Activated CD8-positive, alpha-beta memory T cell treated with anti-CD3 and anti-CD28 coated beads for 1 hour (primary cell): ENCODE measurements at places on chromosomes 13 and 19.

DNA sequence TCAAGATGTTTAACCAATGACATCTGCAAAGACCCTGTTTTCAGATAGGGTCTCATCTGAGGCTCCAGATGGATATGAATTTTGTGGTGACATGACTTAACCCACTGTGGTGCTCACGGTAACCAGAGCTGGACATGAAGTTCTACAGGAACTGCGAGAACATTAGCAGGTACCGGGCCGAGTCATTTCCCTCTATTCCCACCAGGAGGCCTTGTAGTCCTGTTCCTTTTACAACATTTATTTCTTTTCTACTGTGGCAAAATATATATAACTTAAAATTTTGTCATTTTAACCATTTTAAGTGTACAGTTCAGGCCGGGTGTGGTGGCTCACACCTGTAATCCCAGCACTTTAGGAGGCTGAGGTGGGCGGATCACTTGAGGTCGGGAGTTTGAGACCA is 7.6 kb upstream of the TSPAN16 start:
- no peak for DNase-seq

DNA sequence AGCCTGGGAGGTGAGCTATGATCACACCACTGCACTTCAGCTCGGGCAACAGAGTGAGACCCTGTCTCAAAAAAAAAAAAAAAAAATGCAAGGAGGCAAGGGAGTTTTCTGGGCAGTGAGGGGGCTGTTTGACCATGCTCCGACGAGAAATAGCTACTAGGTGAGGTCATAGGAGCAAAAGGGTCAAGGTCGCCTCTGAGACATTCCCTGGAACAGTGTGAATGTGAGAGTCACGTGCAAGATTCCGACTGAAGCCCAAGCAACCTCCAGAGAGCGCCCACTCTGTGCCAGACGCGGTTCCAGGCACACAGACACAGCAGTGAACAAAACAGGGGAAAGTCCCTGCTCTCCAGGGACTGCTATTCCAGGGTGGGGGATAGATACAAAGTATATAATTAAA is 2.5 kb downstream of the ZNRF4 start:
- DNase-seq = no peak

DNA sequence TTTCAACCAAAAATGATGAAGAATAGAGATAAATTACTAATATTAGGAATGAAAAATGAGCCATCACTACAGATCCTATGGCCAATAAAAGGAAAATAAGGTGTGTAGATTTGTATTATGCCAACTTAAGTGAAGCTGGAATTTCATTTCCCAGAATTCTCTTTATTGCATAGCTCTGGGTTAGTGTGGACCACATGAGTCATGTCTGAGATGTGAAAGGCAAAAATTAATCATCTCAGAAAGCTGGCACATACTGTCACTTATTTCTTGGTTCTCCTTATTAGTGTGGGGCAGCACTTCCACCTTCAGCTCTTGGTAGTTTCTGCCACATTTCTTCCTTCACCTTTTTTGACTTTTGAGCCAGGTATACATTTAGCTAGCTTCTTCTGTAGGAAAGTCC is 82.6 kb downstream of the KATNAL1 start:
- DNase-seq = no peak

DNA sequence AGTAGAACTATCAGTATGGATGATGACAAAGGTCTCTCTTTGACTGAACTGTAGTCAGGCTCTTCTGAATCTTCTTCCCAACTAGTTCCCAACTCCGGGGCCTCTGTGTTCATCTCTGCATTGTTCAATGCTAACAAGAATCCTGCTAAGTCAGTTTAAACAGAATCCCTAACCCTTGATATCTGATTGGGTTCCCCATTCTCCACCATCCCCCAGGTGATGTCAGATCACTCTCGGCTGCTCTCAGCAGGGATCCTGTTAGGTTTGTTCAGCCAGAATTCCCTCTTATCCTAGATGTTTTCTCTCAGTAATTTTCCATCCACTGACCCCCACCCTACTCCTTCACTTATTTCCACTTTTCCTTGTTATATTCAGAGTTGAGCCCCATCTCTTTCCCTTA is 223.6 kb downstream of the RGCC start:
- no peak for DNase-seq

GRCh38 chr13:30479883-30480219 is 14.1 kb upstream of the HMGB1 start:
- no peak for DNase-seq

GRCh38 chr13:50357586-50358118 is 342.4 kb downstream of the KCNRG start:
- no peak for DNase-seq

DNA sequence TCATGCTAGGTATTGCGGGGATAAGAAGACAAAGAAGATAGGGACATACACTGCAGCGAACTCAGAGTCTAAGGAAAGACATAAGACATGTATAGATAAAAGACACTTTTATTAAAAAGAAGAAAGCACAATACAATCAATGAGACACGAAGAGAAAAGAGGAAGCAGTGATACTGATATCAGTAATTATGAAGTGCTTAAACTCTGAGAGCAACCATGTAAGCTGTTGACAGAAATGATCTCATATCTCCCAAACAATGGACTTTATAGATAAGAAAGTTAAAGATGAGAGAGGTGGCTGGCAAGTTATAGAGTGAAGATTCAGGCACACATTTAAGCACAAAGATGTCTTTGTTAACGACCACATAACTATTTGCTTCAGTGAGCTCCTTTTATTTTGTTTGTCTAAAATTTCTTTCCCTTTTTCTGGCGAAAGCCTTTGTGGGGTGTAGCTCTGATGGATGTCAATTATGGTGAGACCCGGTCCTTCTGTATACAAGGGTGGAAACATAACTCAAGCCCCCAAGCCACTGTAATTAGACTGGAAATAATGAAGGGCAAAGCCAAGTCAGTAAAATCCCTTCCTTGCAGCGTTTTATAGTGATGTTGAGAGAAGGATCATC is 818.0 kb upstream of the SLC10A2 start:
- DNase-seq = no peak

- DNase-seq = no peak
These were observed 195.0 kb upstream of the SLITRK1 start for GRCh38 chr13:84077271-84077670.

- no peak for DNase-seq
These were observed 577.4 kb downstream of the TBC1D4 start for GRCh38 chr13:74904556-74904955.

GRCh38 chr13:109271061-109271460 is 515.3 kb downstream of the IRS2 start:
- no peak for DNase-seq

DNA sequence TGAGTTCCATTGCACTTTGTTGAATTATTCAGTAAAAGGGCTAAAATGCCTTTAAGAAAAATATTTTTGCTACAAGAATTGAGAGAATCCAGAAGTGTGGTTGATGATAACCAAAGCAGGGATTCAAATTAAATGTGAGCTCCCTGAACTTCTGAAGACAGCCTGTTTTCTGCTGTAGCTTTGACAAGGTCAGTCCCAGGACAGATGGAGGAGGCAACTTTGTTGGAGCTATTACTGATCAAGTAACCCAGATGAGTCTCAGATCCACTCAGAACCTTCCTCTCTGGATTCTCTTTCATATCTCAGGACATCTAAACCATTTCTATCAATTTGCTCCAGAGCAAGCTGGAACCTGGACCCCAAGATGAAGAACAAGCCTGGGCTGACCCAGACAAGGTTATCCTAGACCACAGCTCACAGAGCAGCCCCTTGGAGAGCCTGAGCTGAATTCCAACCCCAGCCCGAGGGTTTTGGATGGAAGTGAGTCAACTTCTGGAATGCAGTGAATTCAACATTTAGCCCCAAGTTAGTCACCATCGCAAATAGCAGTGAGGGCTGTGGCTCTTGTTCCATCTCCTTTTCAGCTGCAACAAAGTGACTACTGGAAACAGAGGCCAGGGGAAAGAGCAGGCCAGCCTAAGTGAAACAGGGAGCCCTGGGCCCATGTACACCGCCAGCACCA is 137.8 kb upstream of the TSC22D1 start:
- no peak for DNase-seq

DNA sequence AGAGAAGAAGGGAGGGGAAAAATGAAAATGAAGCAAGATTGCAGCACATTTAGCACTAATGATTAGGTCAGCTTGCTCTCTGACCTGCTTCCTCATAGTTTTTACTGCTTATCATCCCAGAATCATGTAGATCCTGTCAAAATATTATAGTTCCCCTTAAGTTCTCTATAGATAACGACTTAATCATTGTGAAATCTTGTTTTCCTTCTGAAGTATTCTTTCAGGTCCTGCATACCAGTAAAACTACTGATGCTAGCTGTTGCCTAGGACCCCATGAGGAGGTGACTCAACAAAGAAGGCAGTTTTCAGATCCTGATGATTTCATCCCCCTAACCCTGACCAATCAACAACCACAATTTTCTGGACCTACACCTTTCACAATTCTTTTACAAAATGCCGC is 1131.7 kb downstream of the SLITRK5 start:
- no peak for DNase-seq

DNA sequence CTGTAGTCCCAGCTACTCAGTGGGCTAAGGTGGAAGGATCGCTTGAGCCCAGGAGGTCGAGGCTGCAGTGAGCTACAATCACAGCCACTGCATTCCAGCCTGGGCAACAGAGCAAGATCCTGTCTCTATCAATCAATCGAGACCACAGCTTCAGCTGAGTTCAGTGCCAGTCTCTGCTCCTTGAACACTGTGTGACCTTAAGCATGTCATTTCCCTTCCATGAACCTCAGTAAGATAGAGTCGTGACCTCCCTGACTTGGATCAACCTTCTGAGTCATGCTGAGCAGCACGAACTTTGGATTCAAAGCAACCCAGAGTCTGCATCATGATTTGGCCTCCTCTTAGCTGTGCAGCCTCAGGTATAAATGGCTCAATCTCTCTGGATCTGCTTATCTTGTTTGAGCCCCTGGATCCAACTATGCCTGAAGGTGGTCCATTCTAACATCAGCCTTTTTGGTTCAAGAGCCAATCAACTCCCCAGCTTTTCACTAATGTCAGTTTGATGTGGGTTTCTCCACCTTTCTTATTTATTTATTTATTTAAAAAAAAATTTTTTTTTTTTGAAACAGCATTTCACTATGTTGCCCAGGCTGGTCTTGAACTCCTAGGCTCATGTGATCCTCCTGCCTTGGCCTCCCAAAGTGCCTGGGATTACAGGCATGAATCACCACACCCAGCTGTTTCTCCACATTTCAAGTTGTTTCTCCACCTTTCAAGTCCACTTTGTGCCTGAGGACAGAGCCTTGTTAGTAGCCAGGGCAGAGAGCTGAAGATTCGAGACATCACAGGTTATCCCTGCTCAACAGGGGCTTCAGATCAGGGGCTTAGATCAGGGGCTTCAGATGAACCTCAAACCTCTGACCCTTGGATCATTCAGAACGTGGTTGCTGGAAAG is 26.4 kb downstream of the PTPRS start:
- DNase-seq = no peak

DNA sequence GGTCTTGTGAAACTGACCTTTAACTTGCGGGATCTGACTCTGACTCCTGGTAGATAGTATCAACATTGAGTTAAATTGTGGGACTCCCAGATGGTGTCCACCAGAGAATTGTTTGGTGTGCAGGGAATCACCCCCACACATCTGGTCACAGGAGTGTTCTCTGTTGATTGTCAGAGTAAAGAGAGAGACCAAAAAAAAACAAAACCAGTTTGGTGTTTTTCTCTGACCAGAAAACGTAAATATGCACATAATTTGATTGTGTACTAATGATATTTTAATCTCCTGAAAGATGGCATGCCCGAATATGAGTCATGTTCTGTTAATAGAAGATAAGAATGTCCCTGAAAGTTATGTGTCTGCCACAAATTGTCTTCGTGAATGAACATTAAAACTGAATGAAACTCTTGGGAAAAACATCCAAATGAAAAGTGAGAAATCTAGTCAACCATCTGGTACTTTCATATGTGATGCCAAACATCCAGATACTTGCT is 118.5 kb upstream of the GPC6 start:
- no peak for DNase-seq

GRCh38 chr19:18637673-18638630 is 1.1 kb downstream of the KLHL26 start:
- DNase-seq = no peak

DNA sequence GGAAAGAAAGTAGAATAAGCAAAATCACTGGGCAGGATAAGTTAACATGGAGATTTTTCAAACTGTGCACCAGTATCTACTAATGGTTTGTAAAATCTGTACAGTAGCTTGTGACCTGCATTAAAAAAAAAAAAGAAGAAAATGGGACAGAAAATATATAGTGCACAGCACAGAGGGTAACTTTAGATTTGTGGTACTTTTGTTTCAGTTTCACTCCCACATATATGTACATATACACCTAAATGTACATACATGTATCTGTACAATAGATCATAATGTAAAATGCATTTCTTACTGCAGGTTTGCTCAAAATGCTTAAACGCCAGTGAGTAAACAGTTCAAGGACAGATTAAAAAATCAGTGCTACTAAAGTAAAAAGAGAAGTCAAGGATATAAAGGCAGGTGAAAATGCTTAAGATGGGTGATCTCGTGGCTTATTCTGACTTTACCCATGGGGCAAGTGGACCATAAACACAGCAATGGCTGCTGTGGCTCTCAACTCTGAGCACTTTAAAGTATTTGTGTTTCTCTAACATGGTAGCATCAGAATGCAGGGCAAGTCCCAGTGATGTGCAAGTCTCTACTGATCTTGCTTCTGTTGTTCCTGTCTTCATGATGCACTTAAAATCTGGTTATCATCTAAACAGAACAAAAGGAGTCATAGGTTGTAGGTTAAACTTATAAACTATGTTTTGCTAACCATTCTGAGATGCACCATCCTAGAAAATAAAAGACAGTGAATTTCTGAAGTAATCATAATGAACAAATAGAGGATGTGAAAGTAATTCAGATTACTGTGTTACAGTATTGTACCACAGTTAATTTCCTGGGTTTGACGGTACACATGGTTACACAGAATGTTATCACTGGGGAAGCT is 112.3 kb downstream of the MIPEP start:
- no peak for DNase-seq

GRCh38 chr19:34231439-34231838 is 22.9 kb upstream of the GARRE1 start:
- no peak for DNase-seq

DNA sequence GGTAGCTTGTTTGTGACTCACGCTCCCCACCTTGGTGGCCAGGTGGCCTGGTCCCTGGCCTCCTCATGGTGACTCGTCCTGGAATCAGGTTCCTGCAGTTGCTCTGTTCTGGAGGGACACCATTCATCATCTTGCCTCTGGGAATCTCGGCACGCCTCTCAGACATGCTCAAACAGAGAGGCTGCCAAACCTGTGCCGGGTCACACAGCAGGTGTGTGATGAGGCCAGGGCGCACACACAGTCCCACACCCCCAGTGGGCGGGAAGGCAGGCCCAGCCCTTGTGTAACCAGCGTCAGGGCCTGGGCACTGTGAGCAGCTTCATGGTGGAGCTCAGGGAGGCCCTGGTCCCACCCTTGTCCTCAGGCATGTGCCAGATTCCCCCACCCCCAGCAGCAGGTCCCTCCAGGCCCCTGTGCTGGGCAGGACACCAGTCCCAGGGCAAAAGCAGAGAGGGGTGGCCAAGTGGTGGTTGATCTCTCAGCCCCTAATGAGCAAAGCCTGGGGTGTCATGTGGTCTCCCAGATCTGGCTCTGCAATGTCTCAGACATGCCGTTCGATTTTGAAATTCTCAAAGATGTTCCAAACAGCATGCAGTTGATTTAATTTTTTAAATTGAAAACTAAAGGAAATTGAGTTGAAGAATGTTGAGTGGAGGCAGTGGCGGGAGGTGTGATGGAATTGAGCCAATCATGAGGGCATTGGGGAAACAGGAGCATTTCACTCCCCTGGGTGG is 12.1 kb downstream of the CEBPA start:
- DNase-seq = no peak
